Suprapubic skin (tissue), 4 donors: ENCODE measurements at places on chromosomes 16 and 17. TPM values are rescaled to one million over a fixed set of nuclear protein-coding genes. Genes with fewer than 3 reads are reported as not detected.
A peak's percentile ranks its signal among the peaks of the same experiment; 100 is the strongest.

Gene SLFN11
- total RNA-seq, result 6.0 TPM

GRCh38 chr16:22192261-22193062, 13.6 kb upstream of the EEF2K start:
- peak; percentile 94 for DNase-seq

GRCh38 chr17:43846221-43846712, 709 bp upstream of the CD300LG start:
- peak; percentile 87 for DNase-seq

- DNase-seq, result no peak
These were observed 77.4 kb downstream of the SPECC1 start for GRCh38 chr17:20086416-20087076.

- no peak for DNase-seq
These were observed 114.8 kb downstream of the GRIN2A start for GRCh38 chr16:10067406-10067805.

Gene SEPTIN1
- 1.3 TPM for total RNA-seq

DNA sequence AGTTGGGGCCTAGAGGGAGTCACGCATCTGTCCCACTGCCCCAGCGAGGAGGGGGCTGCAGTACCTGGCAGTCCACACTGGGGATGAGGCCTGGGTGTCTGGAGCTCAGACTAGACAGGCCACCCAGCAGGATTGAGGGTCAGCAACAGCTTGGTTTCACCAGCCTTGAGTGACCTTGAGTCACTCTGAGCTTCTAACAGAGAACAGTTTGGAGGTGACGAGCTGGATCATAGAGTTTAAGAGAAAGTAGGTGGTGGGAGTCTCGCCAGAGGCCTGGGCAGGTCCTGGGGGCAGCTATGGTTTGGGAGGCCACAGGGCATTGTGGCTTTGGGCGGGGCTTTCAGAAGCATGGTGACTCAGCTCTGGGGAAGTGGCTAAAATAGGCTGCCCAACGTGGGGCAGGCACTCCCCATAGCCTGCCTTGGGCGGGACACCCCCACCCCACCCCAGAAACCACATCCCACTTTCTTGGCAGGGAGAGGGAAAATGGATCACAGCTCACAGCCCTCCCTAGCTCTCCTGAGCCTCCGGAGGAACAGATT, 20.5 kb downstream of the CDC42EP4 start:
- no peak for DNase-seq

- DNase-seq, result no peak
These were observed 38.1 kb upstream of the KPNB1 start for GRCh38 chr17:47611372-47612350.

Gene FBXO47
- not detected for total RNA-seq

Gene KREMEN2
- 3.9 TPM for total RNA-seq
